ENCODE measurements at places on chromosomes 5 and 9. TPM values are rescaled to one million over a fixed set of nuclear protein-coding genes. Genes with fewer than 3 reads are reported as not detected.

Gene PCDHA4
- not detected for total RNA-seq

Gene FGFR4
- 8.5 TPM for total RNA-seq

Gene LSM11
- 2.1 TPM for total RNA-seq

Gene PCDHB5
- not detected for total RNA-seq

Gene ST8SIA4
- 0.76 TPM for total RNA-seq

Gene SH3GL2
- not detected for total RNA-seq

Gene DBH
- total RNA-seq = not detected

Gene MYOT
- total RNA-seq = not detected

Gene HAVCR2
- total RNA-seq = not detected

Gene TLR4
- total RNA-seq = not detected

Gene GADD45G
- total RNA-seq = not detected

Gene ARL15
- total RNA-seq = 8.5 TPM

Gene ANKDD1B
- total RNA-seq = not detected

Gene FBN2
- 51.2 TPM for total RNA-seq

Gene UNC5A
- total RNA-seq = 0.08 TPM

Gene CCNJL
- 4.8 TPM for total RNA-seq

Gene PCDHA2
- not detected for total RNA-seq

Gene ARHGEF37
- 3.3 TPM for total RNA-seq

Gene MAMDC2
- 2.2 TPM for total RNA-seq

Gene SPINK13
- not detected for total RNA-seq

Gene ZNF658
- 3.5 TPM for total RNA-seq

Gene ABO
- total RNA-seq = not detected

Gene DHFR
- 14.0 TPM for total RNA-seq

Gene TSSK1B
- total RNA-seq = 0.04 TPM

Gene PCDHGA5
- not detected for total RNA-seq

Gene MSX2
- total RNA-seq = 4.8 TPM

Gene RPL12
- 4,748 TPM for total RNA-seq

Gene IFNK
- total RNA-seq = 4.3 TPM

Gene DMRT2
- not detected for total RNA-seq

Gene ADRA1B
- 0.78 TPM for total RNA-seq

Gene FOXI1
- not detected for total RNA-seq

Gene NIM1K
- 0.08 TPM for total RNA-seq

Gene IRGM
- not detected for total RNA-seq

Gene SPINK6
- total RNA-seq = 28.1 TPM

Gene RUSC2
- total RNA-seq = 15.5 TPM

Gene TBC1D2
- total RNA-seq = 51.4 TPM

Gene ARHGEF39
- total RNA-seq = 7.8 TPM

Gene NUP214
- total RNA-seq = 26.9 TPM

Gene NCS1
- total RNA-seq = 38.3 TPM

Gene RASA1
- total RNA-seq = 43.2 TPM

Gene KCNMB1
- not detected for total RNA-seq

Gene TLX3
- total RNA-seq = not detected

Gene IFNE
- total RNA-seq = 0.76 TPM

Gene MAP1B
- 30.1 TPM for total RNA-seq
